ENCODE measurements at places on chromosomes 5 and 9. TPM values are rescaled to one million over a fixed set of nuclear protein-coding genes. Genes with fewer than 3 reads are reported as not detected.

GRCh38 chr9:135186248-135187164 is 99.0 kb downstream of the OLFM1 start:
- H3K4me1 ChIP-seq, result no peaks in the 10 kb centered on the region
- no peak for DNase-seq

DNA sequence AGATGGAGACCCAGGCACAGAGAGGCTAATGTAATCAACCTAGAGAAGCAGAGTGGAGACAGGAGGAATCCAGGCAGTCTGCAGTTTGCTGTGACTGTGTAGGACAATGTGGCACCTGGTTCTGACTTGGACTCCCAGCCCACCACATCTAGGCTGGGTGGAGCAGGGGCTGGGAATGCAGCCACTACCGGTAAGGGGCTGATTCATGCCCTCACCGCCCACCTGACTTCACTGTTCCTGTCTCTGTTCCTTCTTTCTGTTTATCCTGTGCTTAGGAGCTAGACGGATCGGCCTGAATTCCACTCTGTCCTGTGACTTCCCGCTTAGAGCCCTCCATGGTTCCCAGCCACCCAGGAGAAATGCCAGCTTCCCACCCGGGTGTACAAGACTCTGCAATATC is 2.6 kb downstream of the PDLIM4 start:
- peaks cover 10% of the 10 kb centered on the region for H3K27me3 ChIP-seq
- H3K36me3 ChIP-seq, result no peaks in the 10 kb centered on the region
- no peak overlapping the region for H3K4me3 ChIP-seq
- H3K4me1 ChIP-seq, result peaks cover 10% of the 10 kb centered on the region
- no peak overlapping the region for H3K27ac ChIP-seq

GRCh38 chr9:131934673-131935072 is 145.0 kb downstream of the MED27 start:
- no peak overlapping the region for H3K27ac ChIP-seq
- no peaks in the 10 kb centered on the region for H3K27me3 ChIP-seq
- H3K4me3 ChIP-seq, result no peak overlapping the region

- no peak overlapping the region for H3K4me3 ChIP-seq
- no peaks in the 10 kb centered on the region for H3K36me3 ChIP-seq
- no peaks in the 10 kb centered on the region for H3K4me1 ChIP-seq
- H3K27me3 ChIP-seq, result no peaks in the 10 kb centered on the region
Measured at GRCh38 chr5:72067682-72068470, 39.4 kb upstream of the MAP1B start.

CPEB4 gene
- 14.2 TPM for polyA plus RNA-seq

DDX4 gene
- not detected for polyA plus RNA-seq
